Activated CD4-positive, alpha-beta T cell treated with anti-CD3 and anti-CD28 coated beads, Interleukin-2, amount 10 ng/mL, durations not matched to agents 24 days and 14 days (primary cell): ENCODE measurements at places on chromosomes 4 and X. TPM values are rescaled to one million over a fixed set of nuclear protein-coding genes. Genes with fewer than 3 reads are reported as not detected.

The SPACA5 gene
- not detected in 2 replicates for total RNA-seq

DNA sequence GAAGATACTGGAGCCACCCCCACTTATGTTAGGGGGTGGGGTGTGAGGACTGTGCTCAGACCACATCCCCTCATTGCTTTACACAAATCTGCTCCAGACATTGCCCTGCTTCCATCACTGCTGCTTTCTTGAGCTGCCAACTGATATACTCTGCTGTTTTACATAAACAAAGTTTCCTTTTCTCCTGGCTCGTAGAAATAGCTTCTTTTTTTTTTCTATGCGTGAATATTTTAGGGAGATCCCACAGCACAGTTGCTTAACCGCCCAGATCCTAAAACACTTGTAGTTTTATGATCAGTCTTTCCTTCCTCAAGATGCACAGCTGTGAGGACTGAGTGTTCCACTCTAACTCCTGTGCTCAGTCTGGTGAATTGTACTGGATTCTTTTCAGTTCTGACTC, 768.4 kb downstream of the PCDH18 start:
- no peak for DNase-seq
- H3K36me3 ChIP-seq = no peaks in the 10 kb centered on the region
- no peaks in the 10 kb centered on the region for H3K4me1 ChIP-seq
- no peak overlapping the region for H3K27ac ChIP-seq
- H3K27me3 ChIP-seq = no peaks in the 10 kb centered on the region

DNA sequence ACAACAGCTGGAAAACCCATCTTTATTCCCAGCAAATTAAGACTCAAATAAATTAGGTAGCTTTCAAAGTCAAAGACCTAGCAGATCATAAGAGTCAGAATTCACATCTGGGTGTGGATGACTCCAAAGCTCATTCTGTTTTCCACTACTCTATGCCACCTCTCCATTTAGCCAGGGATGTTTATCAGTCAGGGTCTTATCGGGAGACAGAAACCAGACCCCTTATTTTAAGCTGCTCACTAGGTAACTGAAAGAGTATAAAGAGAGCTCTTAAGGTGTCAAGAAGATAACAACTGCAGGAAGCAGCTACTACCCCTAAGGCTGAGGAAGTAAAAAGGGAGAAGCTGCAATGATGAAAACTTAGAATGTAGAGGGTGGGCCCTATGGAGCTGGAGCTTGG, 333.7 kb upstream of the KLF3 start:
- no peaks in the 10 kb centered on the region for H3K36me3 ChIP-seq
- no peak overlapping the region for H3K27ac ChIP-seq
- H3K27me3 ChIP-seq = peaks cover 33% of the 10 kb centered on the region
- DNase-seq = no peak
- H3K4me3 ChIP-seq = no peak overlapping the region

DNA sequence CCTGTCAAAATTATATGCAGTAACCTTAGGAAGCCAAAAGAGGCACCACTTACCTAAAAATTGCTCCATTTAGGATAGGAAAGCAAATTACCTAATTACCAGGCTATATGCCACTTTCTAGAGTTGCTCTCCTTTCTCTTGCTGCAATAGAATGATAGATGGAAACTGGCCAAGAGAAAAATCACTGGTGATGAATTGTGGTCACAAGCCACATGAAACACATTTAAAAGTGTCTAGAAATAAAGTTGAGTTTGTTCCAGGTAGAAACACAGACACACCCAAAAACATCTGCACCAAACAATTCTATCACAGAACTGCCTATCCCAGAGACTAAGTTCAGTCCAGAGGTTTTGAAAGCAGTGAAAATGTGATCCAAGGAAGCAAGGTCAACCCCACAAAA, 337.7 kb downstream of the PCDH19 start:
- no peak overlapping the region for H3K27ac ChIP-seq
- no peaks in the 10 kb centered on the region for H3K27me3 ChIP-seq
- no peak for DNase-seq
- H3K36me3 ChIP-seq = no peaks in the 10 kb centered on the region
- no peaks in the 10 kb centered on the region for H3K4me1 ChIP-seq
- no peak overlapping the region for H3K4me3 ChIP-seq

The DDIT4L gene
- 0.56 and 0.76 TPM in 2 replicates for total RNA-seq

DNA sequence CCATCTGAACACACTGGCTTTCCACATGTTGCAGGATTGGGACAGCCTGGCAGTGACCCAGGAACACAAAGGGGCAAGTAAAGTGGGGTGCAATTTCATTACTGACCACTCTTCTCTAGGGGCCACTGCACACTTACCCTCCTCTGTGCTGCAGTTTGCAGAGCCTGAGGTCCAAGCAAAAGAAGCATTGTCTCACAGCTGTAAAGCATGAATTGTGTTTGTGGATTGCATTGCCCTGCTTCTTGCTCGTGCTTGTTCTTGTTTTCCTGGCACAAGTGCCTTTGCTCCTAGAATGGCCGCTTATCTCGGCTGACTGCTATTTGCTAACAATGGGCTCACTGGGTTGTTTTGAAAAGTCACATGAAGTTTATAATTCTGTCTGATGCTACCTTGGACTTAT, 209.1 kb upstream of the JADE1 start:
- H3K36me3 ChIP-seq = no peaks in the 10 kb centered on the region
- no peaks in the 10 kb centered on the region for H3K27me3 ChIP-seq
- H3K4me3 ChIP-seq = no peak overlapping the region
- DNase-seq = no peak
- H3K27ac ChIP-seq = no peak overlapping the region

The AREG gene
- total RNA-seq = 1.4 TPM in 2 replicates

The EIF4E gene
- total RNA-seq = 151 and 156 TPM in 2 replicates

The NEXMIF gene
- total RNA-seq = 0.47 and 0.54 TPM in 2 replicates

- no peaks in the 10 kb centered on the region for H3K27me3 ChIP-seq
- no peaks in the 10 kb centered on the region for H3K36me3 ChIP-seq
- H3K27ac ChIP-seq = no peak overlapping the region
- no peak overlapping the region for H3K4me3 ChIP-seq
- H3K4me1 ChIP-seq = no peaks in the 10 kb centered on the region
These were observed 96.5 kb downstream of the CHRDL1 start for GRCh38 chrX:110699109-110699508.

The ADD1 gene
- total RNA-seq = 187 and 198 TPM in 2 replicates

The IGFBP7 gene
- not detected in 2 replicates for total RNA-seq

The CD38 gene
- 89.6 and 103 TPM in 2 replicates for total RNA-seq

DNA sequence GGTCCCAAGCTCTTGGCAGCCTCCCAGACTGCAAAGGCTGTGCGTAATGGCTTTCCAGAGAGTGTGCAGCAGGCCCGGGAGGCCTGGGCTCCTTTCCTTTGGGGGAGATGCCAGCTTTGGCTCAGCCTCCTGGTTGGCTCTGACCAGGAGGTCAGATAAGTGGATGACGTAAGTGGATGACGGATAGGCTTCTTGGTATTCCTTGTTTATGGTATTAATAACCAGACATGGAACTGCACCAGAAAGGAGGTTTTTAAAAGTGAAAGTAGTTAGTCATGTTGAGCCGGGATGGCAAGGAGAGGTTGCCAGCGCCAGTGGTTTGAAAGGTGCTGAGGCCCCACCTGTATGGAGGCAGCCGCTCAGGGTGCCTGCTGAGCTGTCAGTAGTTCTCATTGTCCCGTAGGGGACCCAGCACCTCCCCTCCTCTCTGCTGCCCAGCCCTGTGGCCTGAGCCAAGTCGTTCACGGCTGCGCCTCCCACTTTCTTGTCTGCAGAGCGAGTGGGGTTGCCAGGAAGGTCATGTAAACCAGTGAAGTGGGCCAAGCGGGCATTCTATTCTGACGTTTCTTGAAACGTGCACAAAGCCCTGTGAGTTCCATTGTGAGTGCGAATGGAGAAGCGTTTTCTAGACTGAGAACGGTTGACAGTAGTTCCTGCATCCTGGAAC, 28.7 kb upstream of the STOX2 start:
- H3K4me3 ChIP-seq = no peak overlapping the region
- no peaks in the 10 kb centered on the region for H3K36me3 ChIP-seq
- H3K4me1 ChIP-seq = peaks cover 2% of the 10 kb centered on the region
- DNase-seq = no peak

DNA sequence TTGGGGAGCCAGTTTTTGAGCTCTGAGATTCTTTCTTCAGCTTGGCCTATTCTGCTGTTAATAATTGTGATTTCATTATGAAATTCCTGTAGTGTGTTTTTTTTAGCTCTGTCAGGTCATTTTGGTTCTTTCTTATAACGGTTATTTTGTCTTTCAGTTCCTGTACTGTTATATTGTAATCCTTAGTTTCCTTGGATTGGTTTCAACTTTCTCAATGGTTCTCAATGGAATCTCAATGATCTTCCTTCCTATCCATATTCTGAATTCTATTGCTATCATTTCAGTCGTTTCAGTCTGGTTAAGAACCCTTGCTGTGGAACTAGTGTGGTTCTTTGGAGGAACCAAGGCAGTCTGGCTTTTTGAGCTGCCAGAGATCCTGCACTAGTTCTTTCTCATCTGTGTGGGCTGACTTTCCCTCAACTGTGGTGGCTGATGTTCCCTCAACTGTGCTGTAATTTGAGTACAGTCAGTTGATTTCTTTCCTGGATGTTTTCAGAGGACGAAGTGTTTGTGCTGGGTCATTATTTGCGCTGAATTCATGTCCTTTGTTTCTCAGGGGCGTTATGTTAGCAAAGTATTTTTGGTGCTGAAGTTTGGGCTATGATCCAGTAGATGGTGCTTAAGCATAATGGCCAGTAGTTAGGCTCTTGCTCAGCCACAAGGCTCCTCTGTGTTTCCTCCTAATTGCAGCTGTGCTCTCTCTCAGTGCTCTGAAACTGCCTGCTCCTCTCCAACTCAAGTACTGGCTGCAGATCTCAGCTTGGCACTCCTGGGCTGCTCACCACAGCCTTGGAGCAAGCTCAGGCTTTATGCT, 27.5 kb downstream of the ENPEP start:
- H3K4me1 ChIP-seq = no peaks in the 10 kb centered on the region
- no peak for DNase-seq
- no peak overlapping the region for H3K4me3 ChIP-seq
- H3K27ac ChIP-seq = no peak overlapping the region

DNA sequence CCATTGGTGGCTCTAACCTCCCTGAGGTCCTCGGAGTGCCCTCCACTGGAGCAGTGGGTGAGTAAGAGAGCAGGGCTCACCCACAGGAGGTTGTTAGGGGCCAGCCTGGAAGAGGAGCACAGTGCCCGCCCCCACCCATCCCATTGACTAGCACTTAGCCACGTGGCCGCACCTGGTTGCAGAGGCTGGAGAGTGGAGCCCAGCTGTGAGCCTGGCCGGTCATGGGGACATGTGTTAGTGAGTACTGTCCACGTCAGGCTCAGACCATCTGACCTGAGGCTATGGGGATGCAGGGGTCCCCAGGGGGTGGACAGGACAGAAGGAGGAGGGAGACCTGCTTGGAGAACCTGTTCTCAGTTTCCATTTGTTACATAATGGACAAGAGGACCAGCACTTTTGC, 1.4 kb upstream of the MAN2B2 start:
- peaks cover 3% of the 10 kb centered on the region for H3K36me3 ChIP-seq
- DNase-seq = no peak
- peaks cover 9% of the 10 kb centered on the region for H3K4me1 ChIP-seq
- H3K27me3 ChIP-seq = peaks cover 12% of the 10 kb centered on the region
- H3K27ac ChIP-seq = no peak overlapping the region
